ENCODE measurements at places on chromosomes 7 and 10.

DNA sequence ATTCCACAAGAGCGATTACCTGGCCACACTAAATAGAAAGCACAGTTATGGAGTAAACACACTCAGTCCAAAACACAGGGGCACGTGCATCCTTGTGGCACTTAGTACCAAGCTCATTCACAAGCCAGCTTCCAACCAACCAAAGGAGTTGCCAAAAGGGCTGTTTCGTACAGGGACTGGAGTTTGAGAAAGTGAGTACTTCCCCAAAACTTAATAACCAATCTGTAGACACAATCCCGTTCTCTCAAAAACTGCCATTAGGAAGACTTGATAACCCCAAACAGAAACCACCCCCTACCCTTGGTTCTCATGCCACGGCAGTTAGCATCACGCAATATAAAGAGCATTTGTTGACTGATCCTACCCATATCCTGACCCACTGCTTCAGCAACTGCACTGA is 166.2 kb upstream of the ASAH2 start:
- no peak for DNase-seq

DNA sequence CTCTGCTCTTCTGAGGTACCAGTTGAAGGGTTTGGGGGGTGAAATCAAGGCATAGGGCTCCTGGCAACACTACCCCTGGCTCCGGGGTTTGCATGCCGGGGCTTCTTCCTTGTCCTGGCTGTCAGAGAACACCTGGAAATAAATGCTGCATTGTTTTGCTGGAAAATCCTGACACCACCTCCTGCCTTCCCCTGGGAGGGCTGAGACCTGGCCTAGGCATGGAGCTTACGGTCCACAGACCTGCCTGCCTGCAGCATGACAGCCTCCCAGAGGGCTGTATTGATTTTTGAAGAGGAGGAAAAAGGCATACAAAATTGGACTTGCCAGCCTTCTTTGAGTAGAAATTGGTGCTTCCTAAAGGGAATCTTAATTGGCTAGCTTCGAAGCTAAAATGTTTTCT is 227.1 kb downstream of the MGMT start:
- DNase-seq, result no peak

GRCh38 chr10:59971915-59972314 is 65.6 kb upstream of the CCDC6 start:
- no peak for DNase-seq

GRCh38 chr10:78728176-78728575 is 340.6 kb upstream of the ZMIZ1 start:
- no peak for DNase-seq

GRCh38 chr10:49134327-49134726 is 506 bp upstream of the FAM170B start:
- DNase-seq, result no peak
